NCI-H446 (cell line): ENCODE measurements at places on chromosomes 16 and 17.

GRCh38 chr17:21200590-21201297 is 13.2 kb downstream of the TMEM11 start:
- DNase-seq, result no peak

GRCh38 chr16:1908983-1909382 is 9.2 kb downstream of the HS3ST6 start:
- no peak for DNase-seq

GRCh38 chr17:57971572-57971971 is 16.4 kb upstream of the CUEDC1 start:
- DNase-seq, result no peak

- no peak for DNase-seq
These were observed 75.8 kb upstream of the CBX4 start for GRCh38 chr17:79914813-79915740.

DNA sequence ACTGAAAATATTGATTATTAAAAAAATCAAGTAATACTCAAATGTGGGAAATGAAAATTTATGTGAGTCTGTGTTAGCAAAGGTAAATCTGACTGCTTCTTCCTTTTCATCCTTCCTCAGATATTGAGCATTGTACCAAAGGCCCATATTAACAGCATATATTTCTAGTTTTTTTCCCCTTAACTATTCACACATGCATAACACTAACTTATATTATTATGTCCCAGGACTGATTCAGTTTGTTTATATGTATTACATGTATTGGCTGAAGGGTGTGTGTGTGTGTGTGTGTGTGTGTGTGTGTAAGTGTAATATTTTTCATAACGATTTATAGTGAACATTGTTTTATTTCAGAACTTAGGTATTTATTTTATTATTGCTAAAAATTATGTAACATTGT is 74.2 kb downstream of the BCAS3 start:
- DNase-seq, result no peak

- DNase-seq, result no peak
These were observed 573 bp upstream of the GNAO1 start for GRCh38 chr16:56190677-56191155.

DNA sequence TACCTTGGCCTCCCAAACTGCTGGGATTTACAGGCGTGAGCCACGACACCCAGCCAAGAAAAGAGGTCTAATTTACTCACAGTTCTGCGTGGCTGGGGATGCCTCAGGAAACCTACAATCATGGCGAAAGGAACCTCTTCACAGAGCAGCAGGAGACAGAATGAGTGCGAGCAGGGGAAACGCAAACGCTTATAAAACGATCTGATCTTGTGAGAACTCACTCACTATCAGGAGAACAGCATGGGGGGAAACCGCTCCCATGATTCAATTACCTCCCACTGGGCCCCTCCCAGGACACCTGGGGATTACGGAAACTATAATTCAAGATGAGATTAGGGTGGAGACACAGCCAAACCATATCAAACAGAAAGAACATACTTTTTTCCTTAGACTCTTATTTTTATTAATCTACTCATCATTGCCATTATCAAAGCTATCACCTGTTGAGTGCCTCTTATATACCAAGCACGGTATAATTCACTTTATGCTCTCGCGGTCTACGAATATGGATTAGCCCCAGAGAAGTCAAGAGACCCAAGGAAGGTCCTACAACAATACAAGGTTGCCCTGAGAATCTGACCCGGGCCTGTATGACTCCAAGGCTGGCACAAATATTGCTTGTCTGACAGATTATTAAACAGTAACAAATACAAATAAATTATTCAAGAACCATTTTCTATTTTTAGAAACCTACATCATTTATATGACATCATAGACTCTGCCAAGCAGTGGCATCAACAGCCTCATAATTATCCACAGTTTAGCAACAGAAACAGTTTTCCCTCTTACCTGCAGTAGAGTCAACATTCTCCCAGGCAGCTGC is 2.4 kb downstream of the POLR3K start:
- no peak for DNase-seq

GRCh38 chr16:63655846-63656245 is 1466.0 kb downstream of the CDH11 start:
- DNase-seq, result no peak

DNA sequence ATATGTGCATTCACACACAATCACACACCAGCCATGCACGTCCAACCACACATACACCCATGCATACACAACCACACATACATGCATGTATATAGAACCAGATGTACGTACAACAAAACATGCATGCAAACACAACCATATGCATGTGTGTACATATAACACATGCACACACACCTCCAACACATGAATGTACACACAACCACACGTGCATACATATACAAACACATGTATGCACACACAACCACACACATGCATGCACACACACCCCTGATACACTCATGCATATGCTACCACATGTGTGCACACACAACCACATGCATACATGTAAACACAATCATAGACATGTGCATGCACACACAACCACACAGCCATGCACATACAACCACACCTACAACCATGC is 52.0 kb upstream of the SDK2 start:
- no peak for DNase-seq

DNA sequence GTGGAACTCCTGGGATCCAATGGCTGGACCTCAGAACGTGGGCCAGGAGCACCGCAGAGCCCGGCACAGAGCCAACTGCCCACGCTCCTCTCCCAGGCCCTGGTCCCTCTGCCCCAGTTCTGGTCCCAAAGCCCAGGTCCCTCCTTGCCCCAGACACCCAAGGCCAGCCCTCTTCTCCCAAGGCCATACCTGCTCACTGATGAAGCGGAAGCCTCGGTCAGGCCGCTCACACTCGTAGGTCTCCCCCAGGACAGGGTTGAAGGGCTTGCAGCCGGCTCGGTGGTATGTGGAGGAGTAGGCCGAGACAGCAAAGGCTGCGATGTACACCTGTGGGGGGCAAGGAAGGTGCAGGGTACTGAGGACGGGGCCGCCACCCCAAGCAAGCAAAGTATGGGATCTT is 8.5 kb downstream of the OSBPL7 start:
- DNase-seq, result no peak

DNA sequence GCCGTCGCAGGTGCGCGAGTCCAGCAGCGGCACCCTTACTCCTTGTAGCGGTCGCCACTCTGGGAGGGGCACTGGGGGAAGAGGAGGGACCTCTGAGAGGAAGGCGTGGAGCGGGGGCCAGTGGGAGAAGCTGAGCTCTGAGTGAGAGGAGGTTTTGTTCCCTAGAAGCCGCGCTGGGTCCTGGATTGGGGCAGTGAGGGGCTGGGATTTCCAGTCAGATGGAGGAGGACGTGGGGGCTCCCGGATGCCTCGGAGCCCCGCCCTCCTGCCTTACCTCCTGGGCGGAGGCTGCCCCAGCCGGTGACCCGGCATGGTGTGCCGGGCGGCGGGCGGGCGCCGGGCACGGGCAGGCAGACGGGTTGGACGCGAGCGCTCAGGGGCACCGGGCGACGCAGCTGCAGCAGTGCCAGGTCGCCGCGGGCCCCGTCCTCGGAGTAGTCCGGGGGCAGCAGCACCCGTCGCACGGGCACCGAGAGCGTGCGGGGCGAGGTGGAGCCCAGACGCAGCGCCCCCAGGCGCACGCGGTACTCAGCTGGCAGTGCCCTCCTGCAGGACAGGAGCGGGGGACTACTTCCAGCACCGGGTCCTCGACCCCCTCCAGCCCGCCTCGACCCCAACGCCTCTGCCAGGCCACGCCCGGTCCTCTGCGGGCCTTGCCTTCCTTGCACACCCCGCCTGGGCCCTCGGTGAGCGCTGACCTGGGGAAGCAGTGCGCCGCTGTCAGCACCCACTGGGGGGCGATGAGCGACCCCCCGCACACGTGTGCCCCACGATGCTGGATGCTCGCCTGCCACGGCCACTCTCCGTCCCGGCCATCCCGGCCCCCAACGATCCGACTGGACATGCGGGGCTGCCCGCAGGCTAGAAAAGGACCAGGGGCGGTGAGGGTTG is 2.0 kb downstream of the PRSS33 start:
- DNase-seq, result no peak

GRCh38 chr17:16912021-16912962 is 59.6 kb downstream of the TNFRSF13B start:
- DNase-seq, result no peak

- no peak for DNase-seq
These were observed 40.8 kb downstream of the METRNL start for GRCh38 chr17:83119987-83120864.

DNA sequence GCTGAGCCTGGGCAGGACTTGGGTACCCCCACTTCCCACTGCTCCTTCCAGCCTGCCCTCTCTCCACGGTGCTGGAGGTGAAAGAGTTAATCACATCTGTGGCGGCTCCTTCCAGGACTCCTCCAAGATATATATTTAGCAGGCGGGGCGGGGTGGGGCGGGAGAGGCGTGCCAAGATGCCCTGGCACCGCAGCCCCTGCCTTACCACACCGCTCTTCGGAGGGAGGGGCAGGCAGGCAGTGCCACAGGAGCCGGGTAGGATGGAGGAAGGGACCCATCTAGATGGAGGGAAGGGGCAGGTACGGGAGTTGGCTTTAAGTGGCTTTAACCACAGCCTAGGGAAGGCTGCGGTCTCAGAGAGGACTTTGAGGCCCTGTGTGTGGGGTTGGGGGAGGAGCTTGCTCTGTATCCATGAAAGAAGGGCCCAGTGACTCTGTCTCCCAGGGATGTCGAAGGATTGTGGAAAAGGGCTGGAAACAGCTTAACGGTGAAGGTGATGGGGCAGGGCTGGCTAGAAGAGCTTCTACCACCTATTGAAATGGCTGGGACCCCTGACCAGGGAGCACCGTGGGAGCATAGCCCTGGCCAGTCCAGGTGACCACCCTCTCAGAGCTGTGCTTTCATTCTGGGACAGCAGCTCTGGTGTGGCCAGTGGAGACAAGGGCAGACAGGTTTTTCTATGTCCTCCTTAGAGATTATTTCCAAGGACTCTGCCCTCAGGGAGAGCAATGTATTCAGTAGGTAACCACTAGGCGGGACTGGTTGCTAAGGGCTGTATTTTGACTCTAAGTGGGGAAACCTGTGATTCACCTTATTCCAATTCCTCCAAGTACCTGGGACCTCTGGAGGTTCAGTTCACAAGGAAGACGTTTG is 13.0 kb downstream of the GPR142 start:
- peak; percentile 64 for DNase-seq

- no peak for DNase-seq
These were observed 82.6 kb downstream of the CACNG1 start for GRCh38 chr17:67126983-67127382.

DNA sequence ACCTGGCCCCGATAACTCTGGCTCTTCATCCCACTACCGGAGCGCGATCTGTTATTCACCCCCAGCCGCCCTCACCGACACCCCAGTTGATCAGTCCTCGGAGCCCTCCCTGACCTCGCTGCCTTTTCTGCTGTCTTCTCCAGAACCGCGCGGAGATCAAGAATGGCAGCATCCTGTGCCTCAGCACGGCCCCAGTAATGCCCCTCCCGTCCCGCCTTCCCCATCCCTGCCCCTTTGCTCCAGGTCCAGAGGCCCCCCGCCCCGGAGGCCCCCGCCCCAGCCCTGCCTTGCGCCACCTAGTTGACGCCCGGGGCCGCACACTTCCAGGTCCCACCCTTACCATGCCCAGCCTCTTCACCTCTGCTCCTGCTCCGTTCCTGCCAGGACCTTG is 872 bp downstream of the ELMO3 start:
- DNase-seq, result no peak

GRCh38 chr17:34858591-34859565 is 102.4 kb downstream of the CCT6B start:
- no peak for DNase-seq

DNA sequence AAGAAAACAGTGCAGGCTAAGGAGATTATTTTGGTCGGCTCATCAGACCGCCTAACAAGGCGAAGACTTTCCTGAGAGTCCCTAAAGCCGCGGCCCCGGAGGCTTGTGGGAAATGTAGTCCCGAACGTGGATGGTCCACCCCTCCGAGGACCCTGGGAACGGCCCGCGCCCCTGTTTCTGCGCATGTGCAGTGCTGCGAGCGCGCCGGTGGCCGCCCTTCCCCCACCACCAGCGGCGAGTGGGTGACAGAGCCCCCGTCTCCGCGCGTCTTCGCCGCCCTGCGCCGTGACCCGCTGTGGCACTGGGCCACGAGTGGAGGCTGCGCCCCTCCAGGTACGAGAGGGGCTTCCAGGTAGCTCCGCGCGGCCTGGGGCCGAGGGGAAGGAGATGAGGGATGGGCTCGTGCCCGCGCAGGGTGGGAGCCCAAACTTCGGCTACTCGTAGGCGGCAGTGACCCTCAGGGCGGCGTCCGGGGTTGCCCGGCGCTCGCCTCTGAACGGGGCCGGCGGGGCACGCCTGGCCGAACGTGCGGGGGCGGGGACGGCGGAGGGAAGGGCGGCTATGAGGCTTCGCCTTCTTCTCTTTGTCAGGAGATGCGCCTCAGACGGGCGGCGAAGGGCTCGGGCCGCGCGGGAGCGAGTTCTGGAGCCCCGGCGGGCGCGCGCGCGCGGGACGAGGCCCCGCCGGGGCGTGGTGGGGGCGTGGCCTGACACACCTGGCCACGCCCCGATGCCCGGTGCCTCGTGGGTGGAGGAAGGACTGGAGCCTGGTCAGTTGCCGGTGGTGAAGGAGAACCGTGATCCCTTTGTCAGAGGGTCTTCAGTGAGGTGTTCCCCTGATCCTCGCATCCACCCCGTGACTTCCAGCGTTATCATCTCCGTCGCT is at the start of gene ZFP1:
TSS of gene ZFP1 (plus strand) at position 214 of the 885 bp plus-strand sequence. CDS start 4,428 bp downstream, outside the sequence.
- DNase-seq, result peak; percentile 73

DNA sequence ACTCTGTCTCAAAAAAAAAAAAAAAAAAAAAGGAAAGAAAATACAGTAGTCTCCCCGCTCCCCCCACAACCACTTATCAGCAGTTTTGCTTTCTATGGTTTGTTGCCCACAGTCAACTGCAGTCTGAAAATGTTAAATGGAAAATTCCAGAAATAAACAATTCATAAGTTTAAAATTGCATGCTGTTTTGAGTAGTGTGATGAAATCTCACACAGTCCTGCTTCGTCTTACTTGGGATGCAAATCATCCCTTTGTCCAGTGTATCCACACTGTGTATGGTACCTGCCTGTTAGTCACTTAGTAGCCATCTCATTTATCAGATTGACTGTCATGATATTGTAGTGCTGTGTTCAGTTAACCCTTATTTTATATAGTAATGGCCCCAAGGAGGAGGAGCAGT is 41.5 kb downstream of the NF1 start:
- DNase-seq, result no peak

DNA sequence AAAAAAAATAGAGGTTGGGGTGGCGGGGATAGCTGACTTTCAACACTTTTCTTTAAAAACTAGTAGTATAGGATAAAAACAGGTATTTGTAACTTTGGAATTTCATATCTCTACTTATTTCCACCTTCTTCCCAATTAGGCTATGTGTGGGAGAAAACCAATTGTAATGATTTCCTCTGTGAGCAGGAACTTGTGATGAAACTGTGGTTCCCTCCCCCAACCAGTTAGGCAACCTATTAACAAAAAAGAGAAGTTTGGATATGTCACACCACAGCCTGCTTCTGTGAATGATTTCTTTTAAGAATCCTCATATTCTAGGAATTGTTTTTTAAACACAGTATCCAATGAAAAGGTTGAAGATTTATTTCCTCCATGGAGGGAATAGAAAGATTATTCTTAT is 1.9 kb downstream of the IGSF6 start:
- no peak for DNase-seq

- no peak for DNase-seq
These were observed 510.5 kb upstream of the CDH8 start for GRCh38 chr16:62546701-62547100.
